ENCODE measurements at places on chromosomes 1 and 21.

DNA sequence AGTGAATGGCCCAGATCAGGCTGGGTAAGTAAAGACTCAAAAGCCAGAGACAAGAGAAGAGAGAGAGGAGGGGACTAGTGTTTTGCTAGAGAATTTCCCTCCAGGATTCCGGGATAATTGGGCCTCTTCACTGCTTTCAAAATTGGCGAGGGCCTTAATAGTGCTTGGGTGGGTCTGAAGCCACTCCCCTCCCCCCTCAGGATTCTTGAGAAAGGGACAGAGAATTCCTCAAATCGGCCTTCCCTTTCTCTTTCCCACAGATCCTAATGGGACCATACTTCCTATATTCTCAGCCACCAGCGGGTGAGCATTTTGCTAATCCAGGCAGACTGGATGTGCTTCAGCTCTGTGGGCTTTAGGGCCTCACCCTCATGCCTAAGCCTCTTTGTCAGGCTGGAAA is 11.9 kb downstream of the SFN start:
- DNase-seq: no peak

DNA sequence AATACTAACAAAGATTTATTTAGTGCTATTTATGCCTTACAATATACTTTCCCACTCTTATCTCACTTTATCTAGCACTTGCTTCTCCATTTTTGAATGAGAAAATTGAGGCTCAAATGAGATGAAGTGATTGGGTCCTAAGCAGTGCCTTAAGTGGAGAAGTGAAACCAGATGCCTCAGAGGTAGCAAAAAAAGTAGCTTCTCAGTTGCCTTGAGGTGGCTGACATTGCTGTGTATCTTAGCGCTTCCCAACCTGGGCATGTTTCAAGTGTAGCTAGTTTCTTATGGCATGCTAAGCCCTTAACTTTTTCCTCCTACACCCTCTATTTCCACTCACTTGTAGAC is 390.4 kb downstream of the OMA1 start:
- no peak for DNase-seq

- no peak for DNase-seq
Observed at GRCh38 chr1:52102336-52103013, 39.4 kb upstream of the ZFYVE9 start.

- DNase-seq: no peak
Observed at GRCh38 chr1:55275151-55275748, 60.1 kb upstream of the USP24 start.

- no peak for DNase-seq
Observed at GRCh38 chr1:207362962-207363860, 41.7 kb downstream of the CD55 start.

GRCh38 chr1:17912491-17912890 is 157.4 kb downstream of the ACTL8 start:
- DNase-seq: no peak

All from GM13976 (cell line).